ENCODE measurements at places on chromosomes 4 and X.

GRCh38 chr4:81665045-81665444 lies 193.3 kb upstream of the RASGEF1B start:
- no peak for DNase-seq

DNA sequence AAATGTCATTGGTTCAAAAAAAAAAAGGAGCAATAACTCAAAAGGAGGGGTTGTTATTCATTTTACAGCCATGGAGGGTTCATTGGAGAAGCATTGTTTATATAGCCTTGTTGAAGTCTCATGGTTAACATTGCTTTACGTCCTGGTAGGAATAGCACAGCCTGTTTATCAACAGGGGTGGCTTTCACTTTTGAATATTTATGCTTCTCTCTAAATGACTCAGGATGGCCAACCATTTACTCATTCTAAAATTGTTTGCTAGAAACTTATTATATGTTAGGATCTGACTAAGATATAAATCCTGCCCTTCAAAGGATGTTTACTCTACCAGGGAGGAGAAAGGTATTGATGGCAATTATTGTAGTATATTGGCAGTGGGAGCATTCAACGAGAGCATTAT lies 534.1 kb upstream of the GALNTL6 start:
- DNase-seq, result no peak

DNA sequence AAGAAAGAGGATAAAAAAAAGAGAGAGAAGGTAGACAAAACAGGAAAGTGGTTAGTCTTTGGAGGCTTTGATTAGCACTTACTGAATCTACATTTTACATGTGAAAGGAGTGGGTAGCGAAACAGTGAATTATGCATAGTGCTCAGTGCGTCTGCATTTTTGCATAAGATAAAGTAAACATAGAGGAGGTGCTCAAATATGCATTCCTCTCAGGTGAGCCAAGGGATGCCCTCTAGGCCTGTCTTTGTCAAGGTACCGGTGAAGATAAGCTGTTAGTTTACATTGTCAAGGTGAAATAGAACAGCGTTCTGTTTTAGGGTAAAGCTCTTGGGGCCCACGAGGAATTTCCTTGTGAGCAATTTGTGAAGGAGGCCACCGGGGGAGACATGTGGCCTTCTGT lies 260.6 kb downstream of the TRIML1 start:
- DNase-seq, result no peak

- DNase-seq, result no peak
Measured at GRCh38 chr4:131304686-131305085, 1844.4 kb upstream of the PCDH10 start.

DNA sequence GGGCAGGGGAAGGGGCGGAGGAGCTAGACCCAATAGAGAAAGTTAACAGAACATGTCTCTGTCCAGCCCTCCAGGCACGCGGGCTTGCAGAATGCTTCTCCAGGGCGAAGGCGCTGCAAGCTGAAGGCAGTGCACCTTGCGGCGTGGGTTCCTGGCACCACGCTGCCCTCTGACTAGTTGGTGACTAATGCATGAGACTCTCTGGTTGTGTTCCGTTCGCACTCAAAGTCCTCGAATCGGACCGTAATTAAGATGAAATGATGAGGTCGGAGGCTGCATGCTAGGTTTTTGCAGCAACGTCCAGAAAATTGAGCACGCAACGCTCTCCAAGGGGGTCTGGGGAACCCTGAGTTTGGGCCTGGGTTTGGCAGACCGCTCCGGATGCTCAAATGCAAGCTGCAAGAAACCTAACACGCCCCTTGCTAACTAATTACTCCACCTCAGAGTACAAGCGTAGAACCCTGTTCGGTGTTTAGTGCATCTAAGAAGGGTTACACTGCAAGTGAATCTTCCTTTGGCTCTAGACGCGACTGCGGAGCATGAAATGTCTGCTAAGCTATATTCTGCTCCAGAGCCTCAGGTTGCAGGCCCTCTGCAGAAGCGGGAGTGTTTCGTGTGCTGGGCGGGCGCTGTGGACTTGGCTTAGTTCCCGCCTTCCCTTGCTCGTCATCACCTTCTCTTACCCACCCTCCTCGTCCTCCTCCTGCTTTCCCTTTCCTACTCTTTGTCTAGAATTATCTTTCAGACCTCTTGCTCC lies 57.1 kb upstream of the NKAP start:
- no peak for DNase-seq

GRCh38 chrX:101303790-101304189 lies 12.7 kb upstream of the TAF7L start:
- no peak for DNase-seq

GRCh38 chr4:72513227-72513626 lies 55.8 kb downstream of the ADAMTS3 start:
- no peak for DNase-seq

- no peak for DNase-seq
Measured at GRCh38 chr4:67452100-67452845, 93.0 kb downstream of the CENPC start.

DNA sequence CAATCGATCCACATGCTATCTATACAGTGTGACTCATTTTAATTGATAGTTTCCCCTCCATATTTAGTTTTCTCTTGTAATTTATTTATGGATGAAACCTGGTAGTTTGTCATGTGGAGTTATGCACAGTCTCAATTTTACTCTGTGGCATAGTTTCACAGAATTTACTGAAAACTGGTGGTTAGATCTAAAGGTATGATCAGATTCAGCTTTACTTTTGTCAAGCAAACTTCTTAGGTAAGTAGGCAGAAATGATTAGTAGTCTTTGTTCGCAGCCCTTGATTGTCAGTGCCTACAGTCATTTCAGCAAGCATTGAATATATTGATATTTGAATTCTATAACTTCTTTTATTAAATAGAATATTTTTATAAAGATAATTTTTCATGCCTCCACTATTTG lies 2.5 kb downstream of the ADD1 start:
- no peak for DNase-seq

DNA sequence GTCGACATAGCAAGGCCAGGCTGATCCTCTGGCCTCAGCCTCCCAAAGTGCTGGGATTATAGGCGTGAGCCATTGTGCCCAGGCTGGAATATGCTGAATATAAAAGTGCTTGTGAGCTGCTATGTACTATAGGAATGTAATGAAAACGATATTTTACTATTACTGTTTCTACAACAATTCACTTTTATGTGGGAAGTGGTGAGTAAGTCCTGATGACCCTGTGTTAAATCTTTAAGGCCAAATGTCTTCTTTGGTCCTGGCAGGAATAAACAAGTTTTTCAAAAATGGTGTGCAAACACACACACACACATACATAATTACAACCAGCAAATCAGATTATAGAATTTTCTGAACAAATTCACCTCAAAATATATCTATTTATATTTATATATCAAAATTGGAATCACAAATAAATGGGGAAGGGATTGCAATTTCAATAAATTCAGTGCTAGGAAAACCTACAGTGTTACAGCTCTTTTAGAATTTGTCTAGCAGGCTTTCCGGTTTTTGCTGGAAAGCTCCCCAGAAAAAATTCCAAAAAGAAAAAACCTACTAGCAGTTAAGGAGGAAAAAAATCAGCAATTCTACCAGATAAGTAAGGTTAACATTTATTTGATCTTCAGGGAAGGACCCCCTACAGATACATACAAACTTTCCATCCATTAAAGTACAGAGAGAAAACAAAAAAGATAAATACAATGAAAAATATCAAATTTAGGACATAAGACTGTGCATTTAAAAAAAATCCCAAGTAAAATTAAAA lies 17.9 kb downstream of the SMIM14 start:
- no peak for DNase-seq

- DNase-seq, result no peak
Measured at GRCh38 chr4:76637712-76638361, 202.8 kb downstream of the SHROOM3 start.

DNA sequence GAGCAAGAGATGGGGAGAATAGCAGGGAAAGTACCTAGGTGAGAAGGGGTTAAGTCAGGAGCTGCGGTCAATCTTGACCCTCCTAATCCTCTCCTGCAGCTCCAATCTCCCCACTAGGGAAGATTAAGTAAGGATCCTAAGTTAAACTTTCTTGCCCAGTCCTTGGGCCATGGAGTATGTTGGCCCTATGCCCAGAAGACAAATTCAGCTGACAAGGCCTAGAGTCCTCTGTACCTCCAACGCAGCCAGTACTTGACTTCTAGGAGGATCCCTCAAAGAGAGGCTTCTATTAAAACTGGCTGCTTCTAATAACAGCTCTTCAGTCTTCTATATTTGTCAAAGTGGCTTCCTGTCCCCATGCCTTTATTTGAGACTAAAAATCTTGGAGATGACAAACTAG lies 1.4 kb downstream of the CLDN2 start:
- no peak for DNase-seq

DNA sequence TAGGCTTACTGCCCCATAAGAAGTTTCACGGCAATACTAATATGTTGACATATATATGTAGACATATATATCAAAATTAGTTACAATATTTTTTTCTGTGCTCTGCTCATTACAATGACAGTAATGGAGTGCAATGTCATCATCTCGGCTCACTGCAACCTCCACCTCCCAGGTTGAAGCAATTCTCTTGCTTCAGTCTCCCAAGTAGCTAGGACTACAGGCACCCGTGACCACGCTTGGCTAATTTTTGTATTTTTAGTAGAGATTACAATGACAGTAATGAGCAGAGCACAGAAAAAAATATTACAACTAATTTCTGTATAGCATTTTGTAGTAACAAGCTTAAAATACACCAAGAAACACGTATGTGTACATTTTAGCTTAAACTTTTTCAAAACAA lies 7.6 kb downstream of the EIF4E start:
- no peak for DNase-seq
